CD4-positive, alpha-beta T cell treated with Interleukin-10 for 1 hour (primary cell): ENCODE measurements at places on chromosomes 12 and 14.

DNA sequence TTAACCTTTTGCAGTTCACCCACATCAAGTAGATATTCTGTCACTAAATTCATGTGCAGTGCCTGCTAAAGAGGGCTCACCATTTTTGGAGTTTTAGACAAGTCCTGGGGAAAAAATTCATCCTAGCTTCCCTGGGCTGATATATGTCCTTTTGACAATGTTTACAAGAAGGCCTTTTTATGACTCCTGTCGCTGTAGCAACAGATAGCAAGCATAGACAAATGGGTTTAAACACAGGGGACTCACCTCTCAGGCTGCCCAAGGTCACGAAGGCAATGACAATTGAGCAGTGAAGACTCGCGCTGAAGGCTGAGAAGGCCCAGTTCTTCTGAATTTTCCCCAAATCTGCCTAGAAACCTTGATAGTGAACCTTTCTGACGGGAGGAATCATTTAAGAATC lies 150.7 kb upstream of the CPM start:
- no peak for DNase-seq

DNA sequence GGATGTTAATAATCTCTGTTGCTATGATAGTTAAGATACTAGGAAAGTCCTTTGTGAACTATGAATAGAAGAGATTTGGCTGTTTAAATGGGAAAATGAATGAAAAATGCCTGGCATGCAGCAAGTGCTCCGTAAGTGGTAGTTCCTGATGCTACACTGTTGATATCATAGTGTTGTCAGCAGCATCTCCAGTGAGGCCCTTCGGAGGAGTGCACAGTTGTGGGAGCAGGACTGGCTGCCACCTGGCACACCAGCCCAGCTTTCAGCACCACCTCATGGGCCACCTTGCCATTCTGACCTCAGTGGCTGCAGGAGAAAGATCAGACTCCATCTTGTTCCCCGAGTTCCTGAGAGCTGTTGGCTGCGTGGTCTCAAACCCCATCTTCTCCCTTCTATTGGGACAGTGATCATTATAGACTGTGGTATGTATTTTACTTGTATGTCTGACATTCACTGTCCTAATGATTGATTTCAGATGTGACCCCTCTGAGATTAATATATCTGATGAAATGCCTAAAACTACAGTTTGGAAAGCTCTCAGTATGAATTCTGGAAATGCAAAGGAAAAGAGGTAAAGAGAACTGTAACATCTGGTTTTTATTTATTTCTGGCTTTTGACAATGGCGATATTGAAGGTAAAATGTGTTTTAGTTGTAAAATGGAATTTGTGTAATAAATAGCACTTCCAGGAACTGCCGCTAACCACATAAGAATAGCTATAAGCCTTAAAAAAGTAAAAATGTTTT lies 80.9 kb downstream of the SLC4A8 start:
- no peak for DNase-seq

DNA sequence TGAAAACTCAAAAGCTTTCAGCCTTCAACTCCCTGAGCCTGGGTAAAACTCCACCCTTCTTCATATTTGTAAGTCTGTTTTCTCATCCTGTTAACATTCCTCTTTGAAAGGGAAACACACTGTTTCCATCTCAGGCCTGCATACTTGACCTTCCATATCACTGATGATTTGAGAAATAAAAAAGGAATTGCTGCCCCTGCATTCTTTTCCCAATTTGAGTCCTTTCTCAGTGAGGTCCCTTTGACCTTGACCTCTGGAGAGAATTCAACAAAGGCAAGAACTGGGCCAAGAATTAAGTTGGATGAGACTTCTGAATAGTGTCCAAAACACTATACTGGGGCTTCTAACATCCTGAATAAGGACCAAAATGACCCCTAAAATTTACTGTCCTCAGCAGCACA lies 108.0 kb downstream of the AEBP2 start:
- no peak for DNase-seq

DNA sequence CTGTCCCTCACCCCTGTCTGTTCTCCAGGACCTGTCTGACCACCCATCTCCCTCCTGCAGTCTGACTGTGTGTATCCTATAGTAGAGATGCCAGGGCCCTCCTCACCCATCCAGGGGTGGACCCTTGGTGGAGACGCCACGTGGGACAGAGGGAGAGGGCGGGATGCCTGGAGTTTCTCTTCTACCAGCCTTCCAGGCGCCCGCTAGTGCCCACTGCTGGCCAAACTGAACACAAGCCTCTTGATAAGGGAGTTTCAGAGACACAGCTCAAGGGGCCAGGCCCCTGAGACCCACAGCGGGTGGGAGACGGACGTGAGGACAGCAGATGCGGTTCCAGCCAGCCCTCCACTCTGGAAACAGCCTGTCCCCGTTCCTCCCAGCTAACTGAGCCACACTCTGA lies 147.3 kb downstream of the RBM19 start:
- no peak for DNase-seq

- DNase-seq, result no peak
Observed at GRCh38 chr12:13436696-13437391, 240.3 kb downstream of the EMP1 start.

GRCh38 chr14:84247693-84248092 lies 1282.3 kb upstream of the FLRT2 start:
- DNase-seq, result no peak

- DNase-seq, result no peak
Observed at GRCh38 chr14:29865299-29865698, 62.3 kb downstream of the PRKD1 start.

DNA sequence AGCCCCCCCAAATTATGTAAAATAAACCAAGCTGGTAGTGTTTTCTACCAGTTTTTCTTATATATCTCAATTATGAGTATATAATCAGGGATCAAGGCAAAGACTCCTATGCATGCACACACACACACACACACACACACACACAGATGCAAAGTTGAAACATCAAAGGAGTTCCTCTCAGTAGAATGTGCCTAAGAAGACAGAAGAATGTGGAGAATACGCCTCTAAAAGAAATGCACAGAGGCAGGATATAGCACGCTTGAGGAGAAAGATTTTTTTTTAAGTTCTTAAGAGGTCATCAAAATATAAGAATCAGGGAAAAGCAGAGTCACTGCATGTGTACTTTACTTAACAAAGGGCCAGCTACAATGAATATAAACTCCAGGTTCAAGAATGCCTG lies 138.2 kb upstream of the CLEC14A start:
- no peak for DNase-seq

DNA sequence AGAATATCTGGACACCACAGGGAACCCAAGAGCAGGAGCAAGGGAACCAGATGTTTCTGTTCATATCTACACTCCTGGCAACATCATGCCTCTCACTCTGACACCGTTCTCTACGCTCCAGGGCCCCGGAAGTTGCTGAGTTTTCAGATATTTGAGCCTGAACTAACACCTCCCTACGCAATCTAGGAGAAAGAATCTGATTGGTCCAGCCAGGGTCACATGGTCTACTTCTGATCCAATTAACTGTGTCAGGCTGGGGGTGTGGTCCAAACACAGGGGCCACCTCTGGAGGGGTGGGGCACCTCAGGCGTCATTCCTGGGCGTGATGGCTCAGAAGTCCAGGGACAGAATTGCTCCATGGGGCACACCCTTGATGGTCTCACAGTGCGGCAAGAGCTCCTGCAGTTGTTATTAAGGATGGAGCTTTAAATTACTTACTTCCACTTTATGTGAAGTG lies 165.5 kb downstream of the PTPN11 start:
- no peak for DNase-seq

- DNase-seq, result no peak
Observed at GRCh38 chr14:80395031-80395430, 183.7 kb upstream of the DIO2 start.

GRCh38 chr12:111322336-111323250 lies 46.3 kb downstream of the PHETA1 start:
- no peak for DNase-seq

GRCh38 chr12:78931466-78931990 lies 67.0 kb downstream of the SYT1 start:
- no peak for DNase-seq
